Lower lobe of right lung (tissue), 2 donors: ENCODE measurements at places on chromosomes 5 and 9. TPM values are rescaled to one million over a fixed set of nuclear protein-coding genes. Genes with fewer than 3 reads are reported as not detected.

The ERCC8 gene
- 10.3 TPM for total RNA-seq

The SPAG8 gene
- 13.3 TPM for total RNA-seq

The CCDC171 gene
- 2.9 TPM for total RNA-seq

The RUSC2 gene
- 23.6 TPM for total RNA-seq

The DMRT3 gene
- 0.24 TPM for total RNA-seq

The IGFBPL1 gene
- total RNA-seq: 0.35 TPM

The SPATA24 gene
- 3.5 TPM for total RNA-seq

The FBN2 gene
- 0.83 TPM for total RNA-seq

The LHX2 gene
- total RNA-seq: not detected

The TRIP13 gene
- 1.0 TPM for total RNA-seq

GRCh38 chr5:78500871-78501270 lies 140.5 kb downstream of the SCAMP1 start:
- no peak for DNase-seq

- DNase-seq: peak; percentile 69
Observed at GRCh38 chr9:33159777-33160127, 7.4 kb downstream of the B4GALT1 start.

GRCh38 chr5:116395631-116396203 lies 178.9 kb downstream of the SEMA6A start:
- no peak for DNase-seq

DNA sequence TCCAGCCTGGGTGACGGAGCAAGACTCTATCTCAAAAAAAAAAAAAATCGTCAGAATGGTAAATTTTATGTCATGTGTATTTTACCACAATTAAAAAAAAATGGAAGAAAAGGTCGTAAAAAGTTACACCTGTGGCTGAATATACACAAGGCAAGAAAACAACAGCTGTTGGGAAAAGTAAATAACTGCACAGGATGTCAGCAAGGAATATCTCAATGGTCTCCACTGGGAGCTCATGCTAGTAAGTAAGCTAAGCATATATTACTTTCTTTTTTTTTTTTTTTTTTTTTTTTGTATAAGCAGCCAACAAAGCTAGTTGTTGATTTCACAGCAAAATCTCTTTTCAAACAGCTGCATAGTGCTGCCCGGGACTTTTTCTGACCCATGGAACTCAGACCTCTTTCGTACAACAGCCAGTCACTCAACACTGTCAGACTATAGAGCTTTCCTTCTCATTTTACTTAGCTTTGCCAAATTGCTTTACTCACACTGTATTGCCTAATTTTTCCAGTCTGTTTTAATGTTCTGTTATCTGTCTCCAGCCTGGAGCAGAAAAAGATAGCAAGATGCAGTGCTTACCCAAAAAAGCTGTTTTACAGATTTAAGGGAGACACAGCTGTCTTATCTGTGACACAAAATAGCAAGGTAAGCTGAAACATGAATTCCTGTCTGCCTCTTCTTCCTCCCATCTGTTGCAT lies 175.9 kb downstream of the ENC1 start:
- no peak for DNase-seq

GRCh38 chr5:1800472-1801221 lies 560 bp upstream of the NDUFS6 start:
- DNase-seq: no peak

DNA sequence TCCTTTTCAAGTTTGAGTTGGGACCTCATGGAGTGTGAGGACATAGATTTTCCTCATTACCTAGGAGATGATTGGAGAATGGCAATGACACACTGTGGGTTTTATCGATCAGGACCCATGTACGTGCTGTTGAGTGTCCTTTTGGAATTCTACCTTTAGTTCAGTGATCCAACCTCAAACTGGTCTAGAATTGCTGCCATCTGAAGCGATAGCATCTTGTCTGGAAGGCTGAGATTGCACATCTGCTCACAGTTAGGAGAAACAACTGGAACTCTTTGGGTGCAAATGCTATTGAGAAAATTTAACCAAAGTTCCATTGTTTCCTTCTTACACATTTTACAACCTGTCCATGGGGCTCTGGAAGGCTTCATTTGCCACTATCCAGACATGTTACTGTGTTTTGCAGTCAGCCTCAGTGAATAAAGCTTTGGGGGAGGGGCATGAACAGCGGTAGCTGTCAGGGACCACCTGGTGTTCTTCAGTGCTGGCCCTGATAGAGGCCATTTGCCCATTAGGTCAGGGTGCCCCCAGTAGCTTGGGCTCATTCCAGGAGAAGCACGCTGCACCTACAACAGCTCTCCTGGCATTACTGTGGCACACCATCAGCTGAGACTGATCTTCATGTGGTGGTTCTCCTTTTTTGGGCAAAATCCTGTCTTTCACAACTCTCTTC lies 123.1 kb downstream of the PDE8B start:
- no peak for DNase-seq

DNA sequence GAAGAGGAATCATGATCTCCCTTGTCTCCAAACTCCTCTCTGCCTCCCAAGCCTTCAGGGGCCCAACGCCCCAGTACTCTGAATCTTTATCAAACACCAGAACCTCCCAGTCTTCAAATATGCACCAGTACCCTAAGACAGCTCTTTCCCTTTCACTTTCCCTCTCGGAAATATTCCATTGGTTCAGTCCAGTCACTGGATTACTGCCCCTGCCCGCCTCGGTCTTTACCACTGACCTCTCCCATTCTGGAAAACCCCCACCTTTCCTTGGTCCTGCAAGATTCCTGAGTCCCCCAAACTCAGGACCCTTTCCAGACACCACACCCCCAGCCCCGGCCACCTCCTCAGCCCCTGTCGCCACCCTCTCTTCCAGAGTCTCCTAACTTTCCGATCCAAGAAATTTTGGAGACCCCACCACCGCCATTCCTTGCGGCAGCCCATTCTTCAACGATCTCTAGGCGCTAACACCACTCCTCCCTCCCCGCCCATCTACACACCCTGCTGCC lies 674 bp downstream of the C5orf15 start:
- DNase-seq: no peak

DNA sequence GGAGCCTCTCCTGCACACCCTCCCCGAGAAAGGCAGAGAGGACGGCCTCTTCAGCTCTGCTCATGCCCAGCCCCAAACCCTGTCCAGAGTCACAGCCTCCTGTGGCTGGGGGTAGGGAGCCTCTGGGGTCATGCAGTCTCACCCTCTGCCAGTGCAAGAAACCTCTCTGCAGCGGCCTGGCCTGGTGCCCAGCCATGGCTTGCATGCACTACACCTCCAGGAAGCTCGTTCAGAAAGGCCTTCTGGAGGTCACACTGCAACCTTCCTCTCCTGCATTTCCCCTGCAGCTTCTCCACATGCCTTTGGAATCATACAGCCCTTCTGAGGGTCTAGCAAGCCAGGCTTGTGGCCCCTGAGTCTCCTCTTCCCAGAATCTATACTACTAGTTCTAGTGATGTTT lies 17.9 kb downstream of the CSF1R start:
- no peak for DNase-seq

GRCh38 chr9:109974918-109975276 lies 194.9 kb downstream of the PALM2AKAP2 start:
- DNase-seq: no peak

DNA sequence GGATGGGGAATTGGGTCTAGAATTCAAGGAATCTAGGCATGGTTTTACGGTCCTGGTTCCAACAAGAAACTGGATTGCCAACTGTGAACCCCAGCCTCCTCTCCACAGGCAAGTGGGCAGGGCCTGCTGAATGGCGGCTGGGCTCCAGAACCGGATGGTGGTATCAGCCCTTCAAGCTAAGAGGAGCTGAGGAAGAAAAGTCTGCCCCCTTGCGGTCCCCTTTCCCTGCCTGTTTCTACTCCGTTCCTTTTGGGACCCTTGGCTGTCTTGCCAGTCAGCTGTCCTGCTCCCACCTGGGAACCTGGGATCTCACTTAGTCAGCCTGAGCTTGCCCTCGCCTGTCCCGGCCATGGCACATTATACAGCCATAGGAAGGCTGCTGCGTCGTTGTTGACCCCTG lies 234.4 kb upstream of the DAPK1 start:
- DNase-seq: no peak

DNA sequence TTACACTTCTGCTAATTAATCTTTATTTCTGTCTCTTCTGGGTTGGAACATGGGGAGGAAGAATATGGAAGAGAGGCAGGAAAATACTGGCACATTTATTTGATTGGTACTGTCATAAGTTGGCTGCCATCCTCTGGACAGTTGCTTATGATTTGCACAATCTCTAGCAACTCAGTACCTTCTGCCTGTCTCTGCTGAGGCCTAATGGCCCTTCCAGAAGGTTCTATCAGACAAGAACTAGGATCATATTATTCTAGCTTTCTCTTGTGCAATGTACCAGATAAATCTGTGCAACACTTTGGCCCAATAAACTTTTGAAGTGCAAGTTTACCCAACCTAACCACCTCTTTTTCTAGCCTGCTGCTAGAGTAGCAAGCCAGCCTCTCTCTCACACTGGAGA lies 335.0 kb downstream of the ARRDC3 start:
- DNase-seq: no peak

- DNase-seq: no peak
Observed at GRCh38 chr9:37370968-37371563, 51.4 kb upstream of the GRHPR start.

DNA sequence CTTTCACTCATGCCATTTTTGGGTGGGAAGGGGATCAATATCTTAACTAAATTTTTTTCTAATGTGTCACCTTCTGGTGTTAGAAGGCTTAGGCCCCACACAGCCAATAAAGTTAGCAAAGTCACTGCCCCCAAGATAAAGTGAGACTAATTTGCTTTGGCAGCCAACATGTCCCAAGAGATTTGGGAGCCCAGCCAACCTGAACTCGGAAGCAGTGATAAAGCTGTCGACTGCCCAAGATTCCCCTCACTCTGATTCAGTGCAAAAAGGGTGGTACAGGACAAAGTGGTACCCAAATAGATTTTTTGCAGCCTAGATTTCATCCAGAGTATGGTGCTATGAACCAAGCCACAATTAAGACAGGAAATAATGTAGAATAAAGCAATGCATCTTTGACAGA lies 572.5 kb upstream of the ARRDC3 start:
- DNase-seq: no peak

DNA sequence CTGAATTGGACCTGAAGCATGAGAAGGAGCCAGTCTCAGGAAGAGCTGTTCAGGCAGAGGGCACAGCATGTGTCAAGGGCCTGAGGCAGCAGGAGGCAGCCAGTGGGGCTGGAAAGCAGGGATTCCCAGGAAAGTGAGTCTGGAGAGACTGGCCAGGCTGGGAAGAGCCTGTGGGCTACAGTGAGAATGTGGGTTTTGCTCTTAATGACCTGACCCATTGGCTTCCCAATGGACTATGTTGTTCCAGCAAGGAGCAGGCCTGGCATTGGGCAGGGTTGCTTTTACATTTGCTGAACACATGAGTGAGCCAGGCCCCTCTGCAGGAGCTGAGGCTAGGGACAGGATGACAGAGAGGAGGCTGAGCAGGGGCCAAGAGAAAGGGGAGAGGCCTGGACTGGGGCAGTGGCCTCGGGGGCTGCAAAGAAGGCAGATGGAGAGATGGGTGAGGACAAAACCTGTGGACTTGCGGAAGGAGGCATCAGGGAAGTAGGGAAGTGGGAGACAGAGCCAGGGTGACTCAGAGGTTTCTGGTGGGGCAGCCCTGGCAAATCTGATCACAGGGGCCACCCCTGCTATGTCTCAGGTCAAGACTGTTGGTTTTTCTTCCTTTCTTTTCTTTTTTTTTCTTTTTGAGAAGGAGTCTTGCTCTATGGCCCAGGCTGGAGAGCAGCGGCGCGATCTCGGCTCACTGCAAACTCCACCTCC lies 65.9 kb upstream of the NEK6 start:
- DNase-seq: no peak

DNA sequence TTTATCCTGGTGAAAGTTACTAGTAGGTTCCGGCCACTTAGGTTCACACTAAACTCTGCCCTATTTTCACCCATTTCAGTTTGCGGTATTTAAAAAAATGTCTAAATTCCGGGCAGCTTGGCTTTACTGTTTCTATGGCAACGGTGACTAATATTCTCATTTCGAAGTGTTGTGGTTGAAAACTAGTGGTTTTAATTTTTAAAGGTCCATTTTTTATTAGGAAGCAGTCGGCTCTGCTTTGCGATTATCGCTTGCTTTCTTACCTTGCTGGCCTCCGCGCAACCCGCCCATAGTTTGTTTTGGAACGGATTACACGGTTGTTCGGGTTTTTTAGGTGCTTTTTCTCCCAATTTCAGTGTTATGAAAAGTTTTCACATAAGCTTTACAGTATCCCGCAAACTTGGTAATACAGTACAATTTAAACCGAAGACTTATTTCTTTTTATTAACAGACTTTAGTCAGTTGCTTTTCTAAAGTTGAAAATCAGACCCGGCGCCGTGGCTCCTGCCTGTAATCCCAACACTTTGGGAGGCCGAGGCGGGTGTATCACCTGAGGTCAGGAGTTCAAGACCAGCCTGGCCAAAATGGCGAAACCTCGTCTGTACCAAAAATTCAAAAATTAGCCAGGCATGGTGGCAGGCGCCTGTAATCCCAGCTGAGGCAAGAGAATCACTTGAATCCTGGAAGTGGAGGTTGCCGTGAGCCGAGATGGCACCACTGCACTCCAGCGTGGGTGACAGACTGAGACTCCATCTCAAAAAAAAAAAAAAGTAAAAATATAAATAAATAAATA lies 1.6 kb downstream of the KDM4C start:
- DNase-seq: no peak

DNA sequence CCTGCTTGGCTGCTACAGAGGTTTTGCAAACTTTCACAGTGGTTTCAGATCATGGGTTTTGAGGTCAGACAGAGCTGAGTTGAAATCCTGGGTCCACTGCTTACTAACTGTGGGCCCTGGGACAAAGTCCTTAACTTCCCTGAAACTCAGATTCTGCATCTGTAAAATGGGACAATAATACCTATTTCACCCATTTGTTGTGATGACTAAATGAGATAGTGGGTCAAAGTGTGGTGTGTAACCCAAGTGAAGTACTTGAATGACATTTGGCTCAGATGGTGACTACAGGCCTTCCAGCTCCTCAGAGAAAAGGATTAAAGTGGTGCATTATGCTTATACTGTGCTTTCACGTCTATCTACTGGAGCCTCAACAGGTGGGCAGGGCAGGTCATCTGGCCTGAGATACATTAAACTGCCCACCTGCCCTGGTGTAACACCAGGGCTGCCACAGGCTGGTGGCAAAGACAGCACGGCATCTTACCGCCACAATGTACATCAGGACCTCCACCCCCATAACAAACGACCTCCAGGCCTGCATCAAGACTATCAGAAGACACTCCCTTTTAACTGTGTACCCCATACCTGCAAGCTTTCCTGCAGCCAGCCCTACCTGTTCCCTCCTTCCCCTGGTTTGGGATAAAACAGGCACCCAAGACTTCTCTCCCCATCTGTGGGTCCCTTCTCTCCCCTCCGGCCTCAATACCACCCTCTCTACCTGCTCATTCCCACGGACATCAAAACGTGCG lies 846 bp upstream of the TRAF1 start:
- DNase-seq: no peak

DNA sequence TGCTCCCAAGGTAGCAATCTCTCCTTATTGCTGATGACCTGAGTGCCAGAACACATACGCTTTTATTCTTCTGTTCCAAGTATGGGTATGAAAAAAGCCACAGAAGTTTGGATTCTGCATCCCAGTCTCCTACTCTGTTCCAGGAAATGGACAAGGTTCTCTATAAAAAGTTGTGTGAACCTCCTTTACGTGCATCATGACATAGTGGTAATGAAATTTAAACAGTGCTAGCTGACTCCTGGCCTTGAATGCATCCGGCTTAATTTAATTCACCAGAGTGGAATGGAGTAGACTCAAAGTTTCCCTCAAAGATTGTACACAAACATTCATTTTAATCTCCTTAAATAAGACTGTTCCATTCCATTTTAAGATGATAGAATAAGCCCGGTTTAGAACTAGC lies 68.9 kb downstream of the LURAP1L start:
- DNase-seq: no peak

- DNase-seq: no peak
Observed at GRCh38 chr5:126869005-126869451, 92.1 kb downstream of the LMNB1 start.
